ENCODE measurements at places on chromosomes 7 and 10. TPM values are rescaled to one million over a fixed set of nuclear protein-coding genes. Genes with fewer than 3 reads are reported as not detected.

The HMX3 gene
- total RNA-seq = not detected

The PNLIPRP2 gene
- total RNA-seq = not detected

The SYNPO2L gene
- total RNA-seq = not detected

The HACD1 gene
- total RNA-seq = 22.1 TPM

- no peak for DNase-seq
Measured at GRCh38 chr7:24601600-24601999, 28.3 kb downstream of the PALS2 start.

DNA sequence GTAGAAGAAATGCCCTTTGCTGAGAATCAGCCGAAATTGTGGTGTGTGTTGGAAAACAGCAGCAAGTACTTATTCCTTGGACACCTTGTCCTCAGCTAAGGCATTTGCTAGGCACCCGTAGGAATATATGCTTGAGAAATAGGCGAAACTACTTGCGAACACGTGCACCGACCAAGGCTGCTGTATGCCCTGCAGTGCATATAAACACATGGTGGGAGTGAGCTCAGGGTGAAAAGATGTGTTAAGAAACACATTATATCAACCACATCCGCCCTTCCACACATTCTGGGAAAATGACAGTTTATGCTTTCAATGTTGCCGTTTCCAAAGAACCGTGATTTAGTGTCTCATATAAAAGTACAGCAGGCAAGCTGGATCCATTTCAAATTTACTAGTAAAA is 199.2 kb downstream of the JCAD start:
- DNase-seq = peak; percentile 91

DNA sequence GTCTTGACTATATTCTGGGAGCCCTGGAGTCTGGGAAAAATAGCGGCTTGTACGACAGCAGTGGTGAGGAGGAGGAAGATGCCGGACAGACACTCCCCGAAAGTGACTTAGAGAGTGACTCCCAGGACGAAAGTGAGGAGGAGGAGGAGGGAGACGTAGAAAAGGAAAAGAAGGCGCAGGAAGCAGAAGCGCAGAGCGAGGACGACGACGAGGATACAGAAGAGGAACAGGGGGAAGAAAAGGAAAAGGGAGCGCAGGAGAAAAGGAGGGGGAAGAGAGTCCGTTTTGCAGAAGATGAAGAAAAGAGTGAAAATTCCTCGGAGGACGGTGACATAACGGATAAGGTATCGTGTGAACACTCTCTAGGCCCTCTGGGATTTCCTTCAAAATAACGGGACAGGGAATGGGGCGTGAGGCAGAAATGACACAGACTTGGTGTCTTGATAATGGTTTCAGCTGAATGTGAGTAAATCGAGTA is 908 bp downstream of the NOM1 start:
- DNase-seq = peak; percentile 26

DNA sequence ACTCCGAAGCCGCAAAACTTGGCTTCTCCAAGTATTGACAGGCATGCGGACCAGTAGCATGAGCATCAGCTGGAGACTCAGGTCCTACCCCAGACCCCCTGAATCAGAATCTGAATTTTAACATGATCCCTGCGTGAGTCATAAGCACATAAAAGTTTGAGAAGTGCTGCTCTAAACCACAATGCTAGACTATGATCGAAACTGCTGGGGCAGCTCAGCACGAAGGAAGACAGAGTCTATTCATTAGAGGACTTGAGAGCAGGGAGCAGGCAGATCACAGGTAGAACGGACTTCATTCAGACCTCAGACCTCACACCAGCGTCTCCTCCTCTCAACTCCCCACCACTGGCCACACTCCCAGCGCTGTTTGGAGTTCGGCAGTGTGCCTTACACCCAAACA is 16.9 kb downstream of the CAMK2G start:
- no peak for DNase-seq

DNA sequence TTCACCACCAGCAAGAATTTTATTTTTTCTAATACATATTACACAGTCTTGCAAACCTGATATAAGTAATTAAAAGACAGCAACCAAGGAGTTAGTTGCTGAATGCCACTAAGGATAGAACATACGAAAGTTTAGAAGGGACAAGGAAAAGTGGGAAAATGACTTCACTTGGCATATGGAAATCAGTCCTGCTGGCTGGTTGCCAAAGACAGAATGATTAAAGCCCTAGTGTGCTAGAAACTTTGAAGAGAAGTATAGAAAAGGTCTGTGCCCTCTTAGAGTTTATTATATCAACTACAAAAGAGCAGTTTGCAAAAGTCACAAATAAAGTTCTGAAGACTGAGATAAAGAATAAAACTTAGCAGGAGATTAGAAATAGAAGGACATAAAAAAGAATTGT is 5.8 kb upstream of the YAE1 start:
- no peak for DNase-seq

- peak; percentile 53 for DNase-seq
Measured at GRCh38 chr7:12403287-12404181, at the start of gene VWDE. Gene VWDE, minus strand, starts transcription at chr7:12403865. Its CDS starts 149 bp downstream, at chr7:12403716.

All from foreskin keratinocyte (primary cell).